K562 (cell line): ENCODE measurements at places on chromosomes 12 and 14.

DNA sequence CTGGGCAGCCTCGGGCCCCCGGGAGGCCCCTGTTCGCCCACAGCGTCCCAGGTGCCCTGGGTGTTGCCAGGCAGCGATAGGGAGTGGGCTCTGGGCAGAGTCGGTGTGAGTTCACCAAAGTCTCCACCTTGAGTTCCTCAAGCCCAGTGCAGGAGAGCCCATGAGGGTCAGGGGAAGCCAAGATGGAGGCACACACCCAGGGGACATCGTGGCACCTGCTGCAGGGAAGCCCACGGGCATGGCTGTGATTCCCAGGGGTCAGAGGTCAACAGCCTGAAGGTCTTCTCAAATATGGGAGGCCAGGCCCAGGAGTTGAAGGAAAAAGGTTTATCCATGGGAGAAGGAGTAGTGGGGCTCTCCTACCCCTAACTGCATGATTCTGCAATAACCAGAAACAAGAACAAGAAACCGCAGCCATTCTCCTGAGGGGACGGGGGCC lies 148.8 kb downstream of the ADGRD1 start:
- no peak for DNase-seq

- no peak for DNase-seq
These were observed 115.6 kb downstream of the DIP2B start for GRCh38 chr12:50620109-50620977.

DNA sequence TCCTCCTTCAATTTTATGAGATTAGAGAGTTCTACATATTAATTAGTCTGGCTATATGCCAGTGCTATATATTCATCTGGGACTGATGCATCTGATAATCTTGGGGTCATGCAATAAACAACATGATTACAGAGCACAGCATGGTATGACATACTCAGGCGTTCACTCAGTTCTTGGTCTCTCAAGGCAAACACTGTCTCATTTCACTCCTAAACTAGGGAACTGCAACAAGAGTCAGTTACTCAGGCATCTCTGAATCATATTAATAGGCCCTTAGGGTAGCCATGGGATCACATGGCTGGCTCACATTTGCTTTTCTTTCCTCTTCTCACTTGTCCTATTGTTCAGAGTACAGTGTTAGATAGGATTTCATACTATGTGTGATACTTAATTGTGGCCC lies 91.8 kb upstream of the TMEM260 start:
- no peak for DNase-seq

- DNase-seq, result peak; percentile 64
These were observed 68.1 kb downstream of the LRRC74A start for GRCh38 chr14:76894308-76894707.

GRCh38 chr14:24416254-24416931 lies 13.1 kb downstream of the CBLN3 start:
- peak; percentile 60 for DNase-seq
